ENCODE measurements at places on chromosomes 3 and 15. TPM values are rescaled to one million over a fixed set of nuclear protein-coding genes. Genes with fewer than 3 reads are reported as not detected.

Gene ACKR2
- total RNA-seq = 2.1 TPM

Gene CHL1
- not detected for total RNA-seq

Gene ITGB5
- total RNA-seq = 139 TPM

Gene ONECUT1
- 0.14 TPM for total RNA-seq

Gene MCCC1
- total RNA-seq = 11.5 TPM

Gene KCNMB2
- total RNA-seq = not detected

Gene GPR171
- total RNA-seq = not detected

Gene EFCC1
- total RNA-seq = not detected

Gene AGBL1
- not detected for total RNA-seq

Gene LARP6
- 75.2 TPM for total RNA-seq

Gene SENP7
- total RNA-seq = 10.8 TPM

Gene UBE2E2
- total RNA-seq = 110 TPM

Gene MAP1A
- 138 TPM for total RNA-seq

Gene SPINK8
- not detected for total RNA-seq

Gene MLF1
- total RNA-seq = 14.3 TPM

Gene GOLGA8J
- 0.67 TPM for total RNA-seq

Gene RTP3
- not detected for total RNA-seq

Gene PGBD4
- 1.4 TPM for total RNA-seq

Gene KNG1
- total RNA-seq = not detected

Gene NR2E3
- total RNA-seq = not detected

Gene PPP2R3A
- 18.7 TPM for total RNA-seq

Gene EXD1
- not detected for total RNA-seq

Gene IL17RC
- 23.9 TPM for total RNA-seq

Gene PCOLCE2
- 4.5 TPM for total RNA-seq

Gene UBL7
- 46.1 TPM for total RNA-seq

Gene THRB
- total RNA-seq = 6.8 TPM

Gene RYR3
- total RNA-seq = 1.5 TPM

Gene FAM107A
- not detected for total RNA-seq

Gene CMTM8
- total RNA-seq = 1.6 TPM

Gene CD86
- not detected for total RNA-seq

Gene ATP8B4
- 0.23 TPM for total RNA-seq

Gene CCR8
- total RNA-seq = not detected

Gene SKOR1
- not detected for total RNA-seq

Gene GREM1
- 112 TPM for total RNA-seq

Gene CLDN16
- 0.50 TPM for total RNA-seq

Gene TERC
- total RNA-seq = 0.86 TPM
